ENCODE measurements at places on chromosomes 11 and 22.
A peak's percentile ranks its signal among the peaks of the same experiment; 100 is the strongest.

DNA sequence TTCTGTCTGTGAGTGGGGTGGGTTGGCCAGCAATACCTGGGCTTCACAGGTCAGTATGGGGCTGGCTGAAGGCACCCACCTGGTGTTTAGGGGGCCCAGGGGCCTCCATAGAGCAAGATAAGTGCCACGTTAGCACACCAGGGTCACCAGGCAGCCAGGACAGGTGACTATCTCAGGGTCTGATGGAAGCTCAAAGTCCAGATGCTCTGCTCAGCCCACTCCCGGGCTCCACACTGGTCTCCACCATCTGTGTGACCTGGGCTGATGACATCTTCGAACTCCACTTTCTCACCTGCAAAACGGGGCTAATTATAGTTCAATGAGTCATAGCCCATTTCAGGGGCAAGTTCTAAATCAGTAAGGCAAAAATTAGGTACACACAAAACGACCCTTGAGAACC is 39.4 kb upstream of the PRDM11 start:
- no peak for ATAC-seq

DNA sequence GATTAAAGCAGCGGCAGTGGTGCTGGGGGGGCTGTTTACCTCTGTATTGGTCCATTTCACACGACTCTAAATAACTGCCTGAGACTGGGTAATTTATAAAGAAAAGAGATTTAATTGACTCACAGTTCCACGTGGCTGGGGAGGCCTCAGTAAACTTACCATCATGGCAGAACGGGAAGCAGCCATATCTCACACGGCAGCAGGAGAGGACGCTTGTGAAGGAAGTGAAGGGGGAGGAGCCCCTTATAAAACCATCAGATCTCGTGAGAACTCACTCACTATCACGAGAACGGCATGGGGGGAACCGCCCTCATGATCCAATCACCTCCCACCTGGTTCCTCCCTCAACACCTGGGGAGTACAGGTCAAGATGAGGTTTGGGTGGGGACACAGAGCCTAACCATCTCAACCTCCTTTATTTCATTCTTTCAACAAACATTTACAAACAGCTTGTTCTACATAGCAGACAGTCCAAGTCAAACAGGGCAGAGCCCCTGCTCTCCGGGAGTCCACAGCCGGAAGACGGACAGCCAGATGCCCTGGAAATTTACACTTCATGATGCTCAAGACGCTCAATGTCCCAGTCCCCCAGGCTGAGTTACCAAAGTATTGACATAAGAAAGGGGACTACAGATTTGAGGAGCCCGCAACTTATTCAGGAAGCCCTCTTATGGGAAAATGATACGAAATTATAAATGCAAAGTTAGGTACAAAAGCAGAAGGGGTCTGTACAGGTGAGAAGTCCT is 26.3 kb upstream of the HMGXB4 start:
- ATAC-seq = peak; percentile 65

DNA sequence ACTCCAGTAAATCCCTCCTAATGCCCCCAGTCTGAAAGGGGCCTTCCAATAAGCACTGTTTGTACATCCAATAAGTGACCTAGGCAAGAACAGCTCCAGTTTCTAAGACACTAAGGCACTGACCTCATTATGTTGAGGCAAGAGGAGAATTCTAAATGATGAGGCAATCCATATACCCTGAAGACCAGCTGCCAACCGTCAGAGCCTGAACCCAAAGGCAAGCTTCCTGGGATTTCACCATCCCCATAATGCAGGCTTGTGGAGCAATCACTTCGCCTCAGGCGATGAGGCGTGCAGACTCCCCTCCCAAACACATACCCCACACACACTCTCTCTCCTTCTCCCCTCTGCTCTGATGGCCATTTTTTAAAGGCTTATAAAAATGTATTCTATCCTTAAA is 49.5 kb downstream of the LGR4 start:
- no peak for ATAC-seq

- ATAC-seq = peak; percentile 92
Measured at GRCh38 chr11:116312570-116313391, 460.0 kb downstream of the BUD13 start.

GRCh38 chr11:63530021-63530420 is 6.6 kb upstream of the PLAAT4 start:
- no peak for ATAC-seq

DNA sequence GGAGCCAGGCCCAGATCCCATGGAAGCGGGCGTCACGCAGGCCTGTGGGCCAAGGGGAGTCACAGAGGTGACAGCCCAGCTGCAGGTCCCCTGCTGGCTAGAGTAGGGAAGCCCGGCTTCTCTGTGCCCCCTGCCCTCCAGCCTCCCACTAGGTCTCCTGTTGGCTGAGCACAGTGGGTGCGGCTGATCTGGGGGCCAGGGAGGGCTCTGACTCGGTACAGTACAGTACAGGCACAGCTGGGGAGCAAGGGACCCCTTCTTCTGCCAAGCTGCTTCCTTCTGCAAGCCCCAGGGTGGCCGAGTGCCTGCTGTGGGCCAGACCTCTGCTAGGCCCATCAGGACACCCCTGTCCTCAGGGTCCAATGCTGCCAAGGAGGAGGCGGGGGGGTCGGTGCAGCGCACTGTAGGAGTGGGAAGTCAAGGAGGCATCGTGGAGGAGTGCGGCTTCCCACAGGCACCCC is 10.1 kb downstream of the SUSD2 start:
- no peak for ATAC-seq
